GM06990 (cell line): ENCODE measurements at places on chromosomes 2 and 18.
A peak's percentile ranks its signal among the peaks of the same experiment; 100 is the strongest.

- DNase-seq: no peak
These were observed 207.3 kb upstream of the APCDD1 start for GRCh38 chr18:10247021-10247741.

DNA sequence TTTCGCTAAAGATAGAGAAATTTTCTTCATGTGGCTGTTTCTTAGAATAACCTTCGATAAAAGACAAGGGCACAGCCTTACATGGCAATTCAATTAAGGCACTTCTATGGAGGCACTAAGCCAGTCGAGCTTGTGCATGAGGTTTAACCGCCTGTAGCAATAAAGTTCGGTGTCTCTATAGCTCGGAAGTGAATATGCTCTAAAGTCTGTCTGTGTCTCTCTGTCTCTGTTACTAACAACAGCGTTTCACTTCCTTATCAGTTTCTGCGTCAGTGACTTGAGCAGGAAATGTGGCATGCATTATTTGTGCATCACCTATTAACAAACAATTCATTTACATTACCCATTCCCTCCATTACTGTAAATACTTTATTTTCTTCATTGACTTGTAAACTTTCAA is 365.1 kb upstream of the NETO1 start:
- no peak for DNase-seq

DNA sequence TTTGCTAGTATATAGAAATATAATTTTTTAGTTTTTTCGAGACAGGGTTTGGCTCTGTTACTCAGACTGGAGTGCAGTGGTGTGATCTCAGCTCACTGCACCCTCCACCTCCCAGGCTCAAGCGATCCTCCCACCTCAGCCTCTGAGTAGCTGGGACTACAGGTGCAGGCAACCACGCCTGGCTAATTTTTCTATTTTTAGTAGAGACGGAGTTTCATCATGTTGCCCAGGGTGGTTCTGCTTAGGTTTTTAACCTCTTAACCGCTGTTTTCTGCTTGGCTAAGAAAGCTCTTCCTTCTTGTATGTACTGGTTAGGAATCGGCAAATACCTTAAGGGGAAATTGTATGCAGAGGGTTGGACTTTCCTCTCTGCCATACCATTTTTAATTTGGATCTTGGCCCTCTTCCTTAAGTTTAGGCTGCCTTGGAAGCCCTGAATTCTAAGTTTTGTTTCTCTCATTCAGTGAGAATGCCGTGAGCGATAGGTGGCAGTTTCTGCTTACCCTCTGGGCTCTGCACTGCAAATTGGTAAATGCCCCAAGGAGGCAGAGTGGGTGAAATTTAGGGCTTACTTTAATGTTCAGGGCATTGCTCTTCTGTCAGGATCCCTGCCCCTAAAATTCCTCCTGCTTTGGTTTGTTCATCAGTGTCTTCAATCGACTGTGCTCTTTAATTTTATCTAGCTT is 32.3 kb downstream of the EML6 start:
- peak; percentile 48 for DNase-seq

- DNase-seq: no peak
These were observed 26.4 kb downstream of the CENPO start for GRCh38 chr2:24819442-24820174.

DNA sequence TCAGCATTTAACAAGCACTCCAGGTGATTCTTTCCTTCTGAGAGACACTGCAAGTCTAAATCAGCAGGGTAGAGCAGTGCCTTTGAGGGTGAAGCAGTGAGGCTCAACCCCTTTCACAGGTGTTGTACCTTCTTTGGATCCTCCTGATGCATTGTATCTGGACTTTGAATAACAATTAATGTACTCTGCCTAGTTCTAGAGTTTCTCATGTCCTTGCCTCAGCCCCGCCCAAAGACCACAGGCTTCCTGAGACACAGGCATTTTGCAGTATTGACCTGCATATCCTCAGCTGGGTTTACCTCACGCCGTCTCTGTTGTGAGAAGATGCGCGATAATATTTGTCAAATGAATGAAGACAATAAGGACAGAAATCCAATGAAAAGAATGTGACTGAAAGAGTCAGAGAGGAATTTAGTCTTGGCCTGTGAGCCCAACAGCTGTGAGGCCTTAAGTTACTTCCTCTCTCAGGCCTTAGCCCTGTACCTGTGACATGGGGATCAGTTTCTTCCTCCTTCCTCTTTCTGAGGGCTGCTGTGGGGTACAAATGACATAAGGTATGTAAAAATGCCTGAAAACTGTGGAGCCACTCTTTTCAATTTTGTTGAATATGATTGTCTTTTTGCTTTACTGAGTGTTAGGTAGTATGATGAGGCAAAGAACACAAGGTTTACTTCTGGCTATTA is 43.7 kb downstream of the WIPF1 start:
- peak; percentile 50 for DNase-seq

DNA sequence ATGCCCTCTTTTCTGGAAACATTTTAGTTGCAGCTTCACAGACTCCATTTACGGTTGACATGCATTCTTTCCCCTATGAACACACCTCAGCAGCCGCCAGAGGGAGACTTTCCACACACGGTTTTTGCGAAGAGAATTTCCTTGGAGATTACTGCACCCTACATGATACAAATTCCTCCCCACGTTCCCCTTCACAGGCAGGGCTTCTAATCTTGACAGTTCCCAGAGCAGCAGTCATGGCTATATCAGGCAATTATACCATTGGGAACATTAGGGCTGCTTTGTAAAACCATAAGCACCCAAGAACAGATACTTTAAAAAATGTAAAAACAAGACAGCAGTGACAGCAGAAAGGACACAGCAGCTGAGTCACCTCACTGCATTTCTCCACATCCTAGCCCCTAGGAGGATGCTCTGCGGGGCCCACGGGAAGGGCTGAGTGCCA is 253.8 kb downstream of the TGIF1 start:
- DNase-seq: no peak

DNA sequence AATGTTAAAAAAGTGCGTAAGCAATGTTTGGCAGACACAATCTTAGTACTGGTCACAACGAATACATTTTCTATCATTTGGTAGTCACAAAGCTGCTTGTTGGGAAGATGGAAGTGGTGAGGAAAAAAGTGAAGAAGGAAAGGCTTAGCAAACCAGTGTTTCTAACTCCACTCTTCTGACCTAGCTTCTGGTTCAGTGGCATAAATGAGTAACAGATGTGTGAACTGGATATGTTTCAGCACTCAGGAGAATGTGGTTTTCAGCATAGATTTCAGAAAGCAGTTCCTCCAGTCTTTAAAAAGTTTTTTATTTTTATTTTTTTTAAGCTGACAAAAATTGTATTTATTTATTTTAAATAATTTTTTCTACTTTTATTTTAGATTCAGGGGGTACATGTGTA is 357.1 kb downstream of the CPS1 start:
- DNase-seq: no peak
